ENCODE measurements at places on chromosomes 13 and 19.

GRCh38 chr13:41608111-41608838, 150.9 kb downstream of the RGCC start:
- DNase-seq = no peak

DNA sequence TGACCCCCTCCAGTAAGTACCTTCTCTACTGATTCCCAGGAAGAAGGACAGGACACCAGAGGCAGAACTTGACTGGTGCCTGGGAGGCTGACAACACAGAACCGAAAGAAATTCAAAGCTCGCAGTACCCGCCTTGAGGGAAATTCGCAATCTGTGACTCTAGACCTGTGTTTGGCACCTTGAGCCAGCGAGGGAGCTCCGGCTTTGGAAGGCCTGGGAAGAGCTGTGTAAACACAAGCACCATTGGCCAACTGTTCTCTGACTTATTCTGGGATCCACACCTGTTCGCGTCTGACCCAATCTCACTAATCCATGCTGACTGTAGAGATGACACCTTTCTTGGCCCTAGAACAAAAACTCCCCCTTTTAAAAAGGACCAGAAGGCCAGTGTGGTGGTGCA, 50.7 kb downstream of the CEBPG start:
- no peak for DNase-seq

DNA sequence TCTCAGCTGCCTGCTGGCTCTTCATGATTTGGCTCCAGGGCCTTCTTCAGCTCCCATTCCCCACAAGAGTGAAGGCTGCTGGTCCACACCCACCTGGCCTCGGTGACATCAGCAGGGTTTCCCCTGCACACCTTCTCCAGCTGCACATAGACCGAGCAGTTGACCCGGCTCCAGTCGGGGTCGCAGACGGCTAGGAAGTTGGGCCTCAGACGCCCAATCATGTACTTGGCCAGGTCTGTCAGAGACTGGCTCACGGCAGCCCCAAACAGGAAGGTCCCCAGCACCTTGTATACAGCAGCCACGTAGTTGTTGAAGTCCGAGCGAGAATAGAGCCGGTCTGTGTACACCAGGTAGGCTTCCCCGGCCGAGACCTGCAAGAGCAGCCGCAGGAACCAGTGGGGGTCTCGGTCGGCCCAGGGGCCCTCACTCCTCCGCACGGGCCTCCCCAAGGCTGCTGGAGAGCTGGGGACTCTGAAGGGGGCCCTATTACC, 3.8 kb downstream of the PLPP2 start:
- DNase-seq = no peak

- DNase-seq = peak; percentile 71
These were observed 16.2 kb downstream of the PSPC1 start for GRCh38 chr13:19766591-19766990.

DNA sequence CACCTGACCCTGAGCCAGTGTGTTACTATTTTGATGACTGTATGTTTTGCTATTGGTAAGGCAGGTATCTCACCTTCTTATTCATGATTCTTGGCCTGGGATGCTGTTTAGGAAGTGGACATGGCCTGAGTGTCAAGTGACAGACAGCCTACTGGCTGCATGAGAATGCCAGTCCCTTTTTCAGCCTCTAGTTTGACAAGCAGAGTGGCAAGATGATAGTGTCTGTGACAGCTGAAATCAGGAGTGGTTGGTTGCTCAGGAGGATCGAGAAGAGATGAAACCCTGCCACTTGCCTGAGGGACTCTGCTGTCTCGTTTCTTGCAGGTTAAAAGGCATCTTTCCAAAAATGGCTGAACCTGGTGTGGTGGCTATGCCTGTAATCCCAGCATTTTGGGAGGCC, 7.1 kb upstream of the ELOF1 start:
- DNase-seq = no peak

DNA sequence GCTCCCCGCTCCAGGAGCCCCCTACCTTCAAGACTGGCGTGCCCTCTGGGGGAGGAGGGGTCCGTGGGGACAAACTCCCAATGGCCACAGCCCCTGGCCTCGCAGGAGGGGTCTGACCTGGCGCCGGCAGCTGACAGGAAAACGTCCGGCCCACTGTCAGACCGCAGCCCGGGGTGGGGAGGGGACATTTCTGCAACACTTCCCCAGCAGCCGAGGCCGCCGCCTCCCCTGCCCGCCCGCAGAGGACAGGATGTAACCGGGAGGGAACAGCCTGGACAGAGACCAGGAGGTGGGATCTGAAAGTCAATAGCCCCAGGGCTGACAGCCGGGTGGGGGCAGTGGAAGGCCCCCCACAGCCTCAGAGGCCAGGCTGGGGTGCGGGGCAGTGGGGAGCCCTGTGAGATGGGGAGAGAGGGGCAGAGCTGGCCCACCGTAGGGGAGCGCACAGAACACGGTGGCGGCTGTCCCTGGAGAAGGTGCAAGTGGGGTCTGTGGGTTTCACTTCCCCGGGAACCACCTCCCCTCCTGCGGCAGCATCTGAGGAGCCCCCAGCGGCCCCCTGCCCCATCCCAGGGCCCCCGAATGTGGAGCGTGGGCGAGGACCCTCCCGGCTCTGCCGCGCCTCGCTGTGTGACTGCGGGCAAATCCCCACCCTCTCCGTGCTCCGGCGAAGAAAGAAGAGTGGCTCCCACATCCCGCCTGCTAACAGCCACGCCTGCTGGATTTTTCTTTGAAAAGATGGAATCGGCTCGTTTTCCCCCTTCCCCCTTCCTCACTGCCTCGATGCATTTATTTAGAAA, at the start of gene PEAK3:
Gene PEAK3, minus strand, starts transcription at position 114 of the 800 bp plus-strand sequence. CDS start 1,244 bp downstream, outside the sequence.
- peak; percentile 67 for DNase-seq

DNA sequence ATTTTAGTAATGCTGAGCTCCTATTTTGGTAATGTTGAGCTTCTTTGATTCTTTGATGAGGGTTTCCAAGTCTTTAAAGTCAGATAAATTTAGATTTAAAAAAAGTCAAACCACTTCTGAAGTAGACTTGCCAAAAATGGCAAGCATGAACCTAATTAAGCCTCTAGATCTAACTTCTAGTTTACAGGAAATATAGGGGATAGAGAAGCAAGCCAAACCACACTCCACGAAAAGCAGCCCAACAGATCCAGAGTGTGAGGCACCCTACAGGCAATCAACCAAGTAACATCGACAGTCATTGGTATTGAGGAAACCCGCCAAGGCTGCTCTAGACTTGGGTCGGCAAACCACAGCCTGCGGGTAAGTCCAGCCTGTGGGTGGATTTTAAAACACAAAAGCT, 3.7 kb downstream of the GGACT start:
- no peak for DNase-seq

- DNase-seq = no peak
These were observed 196.7 kb downstream of the FOXO1 start for GRCh38 chr13:40469581-40470310.

DNA sequence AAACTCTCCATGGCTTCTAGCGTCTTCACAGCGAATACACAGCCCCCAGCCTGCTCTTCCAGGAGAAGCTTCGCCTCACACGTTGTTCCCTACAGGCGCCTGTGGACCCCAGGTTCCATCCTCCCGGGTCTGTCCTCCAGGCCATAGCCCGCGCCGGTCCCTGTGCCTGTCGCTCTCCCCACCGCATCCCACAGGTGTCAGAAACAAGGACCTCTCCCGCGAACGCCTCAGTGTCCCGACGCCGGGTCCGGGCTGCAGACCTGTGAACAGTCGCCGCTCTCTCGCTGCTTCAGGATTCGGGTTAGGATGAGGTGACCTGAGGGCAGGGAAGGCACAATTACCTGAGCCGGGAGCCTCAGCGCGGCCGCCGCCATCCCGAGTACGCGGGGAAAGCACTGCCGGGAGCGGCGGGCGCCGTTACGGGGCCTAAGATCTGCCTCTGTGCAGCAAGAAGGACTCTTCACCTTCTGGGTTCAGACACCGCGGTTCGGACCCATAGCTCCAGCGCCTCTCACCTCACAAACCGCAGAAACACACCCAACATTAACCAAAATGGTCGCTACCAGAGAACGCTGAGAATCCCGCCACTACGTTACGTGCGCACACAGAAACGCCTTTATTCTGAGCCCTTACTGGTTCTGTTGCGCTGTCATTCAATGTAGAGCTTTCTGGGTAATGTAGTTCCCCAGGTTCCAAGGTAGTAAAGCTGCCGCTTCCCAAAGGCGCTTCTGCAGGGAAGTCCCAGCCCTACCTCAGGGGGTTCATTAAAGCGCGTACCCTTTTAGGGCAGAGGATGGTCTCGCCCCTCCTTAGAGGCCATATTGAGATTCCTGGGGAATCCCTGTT, at the start of gene ZNF418:
Gene ZNF418, minus strand, starts transcription at position 583 of the 846 bp plus-strand sequence. CDS start 1,580 bp downstream, outside the sequence.
- DNase-seq = peak; percentile 88

GRCh38 chr13:47549219-47549752, 451.8 kb downstream of the SUCLA2 start:
- DNase-seq = peak; percentile 3

DNA sequence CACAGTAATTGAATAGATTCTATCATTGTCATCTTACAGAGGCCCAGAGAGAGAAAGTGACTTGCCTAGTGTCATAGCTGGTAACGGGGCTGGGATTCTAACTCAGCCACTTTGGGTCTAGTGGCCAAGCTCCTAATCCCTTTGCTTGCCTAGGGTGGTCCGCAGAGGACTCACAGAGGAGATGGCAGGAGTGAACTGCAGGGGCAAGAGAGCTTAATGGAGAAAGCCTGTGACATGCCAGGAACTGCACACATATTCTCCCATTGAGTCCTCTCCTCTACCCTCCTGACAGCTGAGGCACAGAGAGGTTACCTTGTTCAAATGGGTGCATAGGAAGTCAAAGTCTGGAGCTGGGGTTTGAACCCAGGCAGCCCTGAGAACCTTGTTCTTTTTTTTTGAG, 2.7 kb downstream of the LSR start:
- no peak for DNase-seq

- DNase-seq = no peak
These were observed 446 bp upstream of the ZNF83 start for GRCh38 chr19:52638601-52639000.

DNA sequence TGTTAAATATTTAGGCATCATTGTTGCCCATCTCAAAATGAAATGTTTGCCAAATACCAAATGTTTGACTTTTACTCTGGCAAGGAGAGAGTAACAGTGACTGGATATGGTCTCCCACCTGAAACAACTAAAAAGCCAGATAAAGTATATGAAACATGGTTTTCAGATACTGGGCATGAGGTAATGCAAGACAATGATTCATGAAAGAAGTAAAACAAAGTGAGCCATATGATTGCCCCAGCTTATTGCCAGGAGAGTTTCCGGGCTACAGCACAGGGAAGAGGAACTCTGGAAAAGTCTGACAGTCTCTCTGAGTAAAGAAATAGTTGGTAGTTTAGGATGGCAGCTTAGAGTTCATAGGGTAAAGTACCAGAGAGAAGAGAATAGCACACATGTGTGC, 354.6 kb downstream of the DNAJC15 start:
- DNase-seq = no peak

DNA sequence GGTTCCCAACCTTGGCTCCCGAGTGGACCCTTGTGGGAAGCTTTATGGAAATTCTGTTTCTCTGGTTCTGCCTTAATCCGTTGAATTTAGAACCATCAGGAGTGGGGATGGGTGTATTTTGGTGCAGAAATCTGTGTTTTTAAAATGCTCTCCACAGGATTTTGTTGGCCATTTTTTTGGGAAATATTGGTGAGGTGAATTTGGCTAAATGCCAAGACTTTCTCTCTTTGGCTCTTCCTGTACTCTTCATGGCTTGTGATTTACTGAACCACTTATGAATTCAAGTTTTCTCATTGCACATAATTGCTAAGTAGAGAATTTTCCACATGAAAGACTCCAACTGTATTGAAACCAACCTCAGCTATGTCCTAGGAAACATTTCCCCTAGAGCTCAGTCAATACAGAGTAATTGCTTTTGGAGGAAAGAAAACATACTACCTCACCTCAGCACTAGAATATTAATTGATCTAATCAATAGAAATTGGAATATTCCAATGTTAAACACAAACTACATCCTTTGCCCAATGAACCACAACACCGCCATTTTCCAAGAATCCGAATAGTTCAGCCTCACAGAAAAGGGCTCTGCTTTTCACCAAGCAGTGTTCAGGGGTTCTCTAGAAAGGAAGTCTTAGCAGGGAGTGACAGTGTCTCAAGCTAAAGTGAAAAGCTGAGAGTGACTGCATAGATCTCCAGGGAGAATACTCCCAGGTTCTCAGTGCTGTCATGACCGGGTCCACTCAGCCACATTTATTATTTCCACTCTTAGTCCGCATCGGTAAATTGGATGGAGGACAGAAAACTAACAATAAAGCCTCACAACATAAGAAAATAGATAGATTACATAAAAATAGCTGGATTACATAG, 60.3 kb downstream of the ERCC5 start:
- DNase-seq = no peak

- no peak for DNase-seq
These were observed 13.6 kb downstream of the ZIC2 start for GRCh38 chr13:99995104-99995588.

DNA sequence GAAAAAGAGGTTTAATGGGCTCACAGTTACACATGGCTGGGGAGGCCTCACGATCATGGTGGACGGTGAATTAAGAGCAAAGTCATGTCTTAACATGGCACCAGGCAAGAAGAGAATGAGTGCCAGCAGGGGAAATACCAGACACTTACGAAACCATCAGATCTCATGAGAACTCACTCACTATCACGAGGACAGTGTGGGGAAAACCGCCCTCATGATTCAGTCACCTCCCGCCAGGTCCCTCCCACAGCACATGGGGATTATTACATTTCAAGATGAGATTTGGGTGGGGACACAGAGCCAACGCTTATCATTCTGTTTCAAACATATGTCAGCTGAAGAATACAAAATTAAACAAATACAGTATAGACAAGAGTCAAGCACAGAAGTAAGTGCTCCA, 165.1 kb downstream of the PCCA start:
- no peak for DNase-seq

GRCh38 chr13:113553511-113554332, 30.8 kb upstream of the TFDP1 start:
- DNase-seq = no peak

GRCh38 chr19:32581705-32582179, 752 bp downstream of the PDCD5 start:
- DNase-seq = peak; percentile 47

- DNase-seq = no peak
These were observed 277.8 kb downstream of the LMO7 start for GRCh38 chr13:75913925-75914324.

- DNase-seq = no peak
These were observed 918.8 kb downstream of the SLITRK1 start for GRCh38 chr13:82963226-82964099.

DNA sequence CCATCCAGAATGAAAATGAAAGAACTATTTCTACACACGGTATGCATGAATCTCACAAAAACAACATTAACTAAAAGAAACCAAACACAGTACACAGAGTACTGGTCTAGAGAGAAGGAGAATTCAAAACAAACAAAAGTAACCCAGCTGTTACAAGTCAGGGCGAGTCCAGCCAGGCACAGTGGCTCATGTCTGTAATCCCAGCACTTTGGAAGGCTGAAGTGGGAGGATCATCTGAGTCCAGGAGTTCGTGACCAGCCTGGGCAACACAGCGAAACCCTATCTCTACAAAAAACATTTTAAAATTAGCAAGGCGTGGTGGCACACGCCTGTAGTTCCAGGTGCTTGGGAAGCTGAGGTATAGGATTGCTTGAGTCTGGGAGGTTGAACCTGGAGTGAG, 1.7 kb upstream of the PSMC4 start:
- DNase-seq = no peak

- no peak for DNase-seq
These were observed 2749.5 kb downstream of the PCDH9 start for GRCh38 chr13:64480672-64481071.

All from ELF-1 (cell line).